ENCODE measurements at places on chromosomes 6 and 20. TPM values are rescaled to one million over a fixed set of nuclear protein-coding genes. Genes with fewer than 3 reads are reported as not detected.

The FOXQ1 gene
- total RNA-seq: not detected

The RNF182 gene
- total RNA-seq: not detected

The ZFP64 gene
- 13.7 TPM for total RNA-seq

The MATN4 gene
- 0.30 TPM for total RNA-seq

The GRM1 gene
- total RNA-seq: not detected

The CEP43 gene
- 23.3 TPM for total RNA-seq

The SLC17A5 gene
- total RNA-seq: 9.2 TPM

The DCBLD1 gene
- total RNA-seq: 6.2 TPM

The BPI gene
- not detected for total RNA-seq

The CALHM5 gene
- not detected for total RNA-seq

The ZNF76 gene
- 63.0 TPM for total RNA-seq

The TBC1D32 gene
- 13.1 TPM for total RNA-seq

The C20orf96 gene
- total RNA-seq: 11.7 TPM
